Umbilical cord (tissue), 2 donors: ENCODE measurements at places on chromosomes 11 and 22. TPM values are rescaled to one million over a fixed set of nuclear protein-coding genes. Genes with fewer than 3 reads are reported as not detected.
A peak's percentile ranks its signal among the peaks of the same experiment; 100 is the strongest.

Gene CATSPERZ
- total RNA-seq, result not detected

Gene SPI1
- 8.2 TPM for total RNA-seq

DNA sequence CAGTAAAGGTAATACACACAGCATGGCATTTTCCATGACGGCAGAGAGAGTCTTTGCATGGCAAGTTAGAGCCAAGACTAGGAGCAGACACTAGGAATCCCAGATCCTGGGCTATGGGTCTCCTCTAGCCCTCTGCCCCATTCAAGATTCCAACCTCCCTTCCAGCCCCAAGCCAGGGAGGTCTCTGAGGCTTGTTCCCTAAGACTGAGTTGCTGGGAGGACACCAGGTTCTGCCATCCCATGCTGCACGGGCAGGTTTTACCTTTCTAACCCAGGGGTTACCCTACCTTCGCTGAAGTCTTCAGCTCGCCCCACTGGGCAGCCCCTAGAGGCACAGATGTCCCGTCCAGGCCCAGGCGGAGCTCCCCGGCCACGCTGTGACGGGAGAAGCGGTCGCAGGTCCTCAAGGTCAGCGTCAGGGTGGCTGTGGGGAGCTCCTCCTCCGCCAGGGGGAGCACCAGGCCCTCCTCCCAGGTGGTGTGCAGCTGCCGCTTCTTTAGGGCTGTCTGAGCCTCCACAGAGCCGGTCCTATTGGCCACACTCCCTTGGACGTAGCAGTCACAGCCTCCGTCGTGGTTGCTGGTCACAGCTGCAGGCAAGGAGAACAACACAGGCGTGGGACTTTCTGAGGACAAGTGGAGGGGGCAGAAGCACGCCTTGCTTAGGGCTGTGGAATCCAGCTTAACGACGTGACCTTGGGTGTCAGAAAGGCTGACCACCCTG is 33.8 kb downstream of the SYT13 start:
- DNase-seq, result no peak

DNA sequence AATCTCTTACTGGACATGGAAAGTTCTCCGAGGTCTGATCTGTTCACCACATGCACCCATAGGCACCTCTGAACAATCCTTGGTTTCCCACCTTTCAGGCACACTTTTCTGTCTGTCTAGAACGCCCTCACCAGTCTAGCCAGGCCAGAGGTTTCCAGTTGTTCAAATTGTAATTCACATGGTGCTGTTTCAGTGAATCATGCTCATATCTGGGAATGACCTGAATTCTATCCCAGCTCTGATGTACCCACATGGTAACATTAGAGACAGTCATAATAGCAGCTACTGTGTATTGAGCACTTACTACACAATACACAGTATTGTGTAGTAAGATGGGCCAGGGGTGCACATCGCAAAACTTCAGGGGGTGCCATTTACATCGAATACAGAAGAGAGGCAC is 138.2 kb downstream of the COMMD9 start:
- no peak for DNase-seq

GRCh38 chr11:14132312-14132711 is 169.8 kb downstream of the SPON1 start:
- peak; percentile 99 for DNase-seq

DNA sequence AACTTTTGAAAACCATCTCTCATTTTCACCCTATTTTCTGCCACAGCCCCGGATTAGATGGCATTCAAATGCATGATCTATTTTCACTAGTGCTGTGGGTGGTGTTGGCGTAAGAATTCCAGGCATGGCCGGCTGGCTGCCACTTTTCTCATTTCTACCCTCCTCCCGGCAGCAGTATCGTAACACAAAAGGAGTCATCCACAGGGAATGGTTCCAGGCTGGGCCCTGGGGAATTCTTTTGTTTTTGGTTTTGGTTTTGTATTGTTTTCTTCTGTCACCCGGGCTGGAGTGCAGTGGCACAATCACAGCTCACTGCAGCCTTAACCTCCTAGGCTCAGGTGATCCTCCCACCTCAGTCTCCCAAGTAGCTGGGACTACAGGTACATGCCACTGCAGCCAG is 13.8 kb downstream of the JAML start:
- no peak for DNase-seq
